ENCODE measurements at places on chromosomes 1 and 21.

GRCh38 chr21:44375761-44376241 is 22.4 kb downstream of the TRPM2 start:
- no peak for DNase-seq

GRCh38 chr1:109759513-109760334 is 4.0 kb downstream of the EPS8L3 start:
- no peak for DNase-seq

GRCh38 chr1:24890887-24891286 is 39.2 kb downstream of the RUNX3 start:
- DNase-seq, result no peak

GRCh38 chr1:27507960-27508665 is 18.1 kb upstream of the WASF2 start:
- DNase-seq, result no peak

DNA sequence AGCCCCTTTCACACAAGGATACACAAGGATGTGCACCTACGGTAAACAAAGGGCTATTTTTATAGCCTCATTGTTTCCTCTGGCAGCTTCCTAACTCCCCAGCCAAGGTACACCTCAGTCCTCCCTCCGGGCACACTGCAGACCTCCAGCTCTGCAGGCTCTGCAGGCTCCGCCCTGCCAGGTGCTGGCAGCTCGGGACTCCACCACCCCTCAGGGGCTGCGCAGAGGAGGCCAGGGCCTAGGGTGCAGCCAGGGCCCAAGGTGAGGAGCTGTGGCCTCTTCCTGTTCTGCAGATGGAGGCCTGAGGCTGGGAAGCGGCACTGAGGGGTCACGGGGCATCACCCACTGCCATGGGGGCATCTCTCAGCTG is 19.8 kb upstream of the CLSTN1 start:
- DNase-seq, result no peak

GRCh38 chr1:77582905-77583304 is 99.6 kb downstream of the ZZZ3 start:
- DNase-seq, result no peak

GRCh38 chr1:24505816-24506215 is 3.2 kb downstream of the RCAN3 start:
- DNase-seq, result no peak

All from activated CD4-positive, alpha-beta T cell treated with anti-CD3 and anti-CD28 coated beads for 4 hours (primary cell).